ENCODE measurements at places on chromosomes 12 and 14.

DNA sequence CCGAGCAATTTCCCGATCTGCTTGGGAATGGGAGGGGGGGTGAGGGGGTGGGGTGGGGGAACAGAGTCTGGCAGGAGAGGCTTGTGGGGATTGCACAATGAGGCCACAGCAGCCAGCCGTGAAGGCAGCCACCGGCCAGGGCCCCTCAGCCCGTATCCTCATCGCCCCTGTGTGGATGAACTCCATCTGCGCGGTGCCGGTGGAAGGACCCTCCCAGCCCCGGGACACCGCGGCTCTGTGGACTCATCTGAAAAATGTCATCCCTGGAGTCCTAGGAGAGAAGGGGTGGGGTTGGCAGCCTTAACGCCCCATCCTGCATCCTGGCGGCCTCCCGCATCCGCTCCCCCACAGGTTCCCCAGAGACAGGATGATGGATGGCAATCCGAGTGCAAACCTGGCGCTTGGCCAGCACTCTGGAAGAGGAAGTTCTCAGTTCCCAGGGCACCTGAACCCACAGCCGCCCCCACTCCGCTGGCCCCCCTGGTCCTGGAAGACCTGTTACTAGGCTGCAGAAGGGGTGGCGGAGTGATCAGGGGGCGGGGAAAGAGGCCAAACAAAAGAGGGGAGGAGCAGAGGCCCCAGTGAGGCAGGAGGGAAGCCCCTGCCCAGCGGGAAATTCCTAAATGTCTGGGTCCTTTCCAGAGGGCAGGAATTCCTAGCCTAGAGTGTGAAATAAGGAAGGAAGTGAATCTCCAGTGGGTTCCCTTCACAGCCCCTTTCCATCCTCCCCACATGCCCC lies 1.2 kb upstream of the TNFAIP2 start:
- DNase-seq = peak; percentile 16

DNA sequence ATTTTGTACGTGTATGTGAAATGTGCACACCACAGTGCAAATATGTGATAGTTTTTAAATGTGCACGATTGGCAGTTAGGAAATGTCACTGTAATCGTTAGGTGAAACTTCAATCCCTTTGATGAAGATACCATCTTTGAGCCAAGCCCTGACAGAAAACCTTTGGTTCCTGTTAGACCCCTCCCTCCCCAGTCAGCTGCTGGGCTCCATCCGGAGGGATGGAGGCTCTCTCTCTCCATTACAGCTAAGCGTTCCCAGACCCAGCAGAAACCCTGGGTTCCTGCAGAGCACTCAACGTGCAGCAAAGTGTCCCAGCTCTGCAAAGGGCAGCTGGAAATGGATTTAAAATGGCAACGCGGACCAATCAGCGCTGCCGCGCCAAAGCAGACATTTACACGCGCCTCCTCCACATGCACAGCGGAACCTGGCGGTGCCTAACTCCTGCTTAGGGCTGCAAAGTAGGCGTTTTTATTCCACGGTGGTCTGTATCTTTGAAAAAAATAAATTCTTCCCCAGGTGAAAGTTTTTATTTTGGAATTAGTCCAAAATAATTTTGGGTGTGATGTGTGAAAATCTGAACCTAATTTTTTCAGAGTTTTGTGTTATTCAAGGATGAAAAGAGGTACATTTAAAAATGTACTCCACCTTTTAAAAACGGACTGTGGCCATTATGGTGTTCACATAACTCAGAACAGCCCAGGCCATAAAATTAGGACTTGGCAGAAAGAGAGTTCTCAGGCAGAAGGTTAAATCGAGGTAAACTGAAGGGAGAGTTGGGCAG lies 1.4 kb upstream of the HMGA2 start:
- no peak for DNase-seq

GRCh38 chr12:123268850-123269249 lies 2.8 kb downstream of the CDK2AP1 start:
- peak; percentile 78 for DNase-seq

DNA sequence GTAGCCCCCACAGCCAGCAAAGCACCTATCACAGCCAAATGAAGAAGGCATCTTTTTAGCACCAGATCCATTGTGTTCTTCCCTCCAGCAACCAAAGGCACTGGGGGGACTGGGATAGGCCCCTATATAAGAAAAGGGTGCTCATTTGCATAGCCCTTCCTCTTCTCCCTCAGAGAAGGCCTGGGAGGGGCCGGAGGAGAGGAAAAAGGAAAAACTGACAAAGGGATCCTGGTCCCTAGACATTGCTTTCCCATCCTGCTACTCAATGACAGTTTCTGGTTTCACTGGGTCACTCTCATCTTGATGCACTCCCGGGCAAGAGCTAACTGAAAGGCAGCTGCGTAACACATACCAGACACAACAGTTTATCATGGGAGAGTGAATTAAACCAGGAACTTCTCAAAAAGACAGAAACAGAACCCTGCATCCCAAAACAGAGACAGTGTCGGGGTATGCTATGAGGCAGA lies at the start of gene PMEL:
PMEL (minus strand) TSS at position 102 of the 467 bp plus-strand sequence; CDS start at position 71, 31 bp downstream.
- no peak for DNase-seq

DNA sequence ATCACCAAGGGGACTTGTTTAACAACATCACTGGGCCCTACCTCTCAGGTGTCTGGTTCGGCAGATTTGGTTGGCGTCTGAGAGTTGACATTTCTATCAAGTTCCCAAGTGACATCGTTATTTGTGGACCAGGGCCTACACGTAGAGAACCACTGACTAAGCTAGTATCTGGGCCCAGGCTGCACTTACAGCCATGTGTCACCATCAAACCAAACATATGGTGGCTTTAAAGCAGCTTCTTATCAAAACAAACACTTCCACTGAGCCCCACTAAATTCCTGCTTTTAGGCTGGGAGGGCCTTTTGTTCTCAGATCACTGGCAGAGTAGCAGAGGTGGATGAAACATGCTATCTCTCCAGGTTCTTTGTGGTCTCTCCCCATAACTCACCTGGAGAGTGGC lies 220.5 kb downstream of the PELI2 start:
- no peak for DNase-seq

DNA sequence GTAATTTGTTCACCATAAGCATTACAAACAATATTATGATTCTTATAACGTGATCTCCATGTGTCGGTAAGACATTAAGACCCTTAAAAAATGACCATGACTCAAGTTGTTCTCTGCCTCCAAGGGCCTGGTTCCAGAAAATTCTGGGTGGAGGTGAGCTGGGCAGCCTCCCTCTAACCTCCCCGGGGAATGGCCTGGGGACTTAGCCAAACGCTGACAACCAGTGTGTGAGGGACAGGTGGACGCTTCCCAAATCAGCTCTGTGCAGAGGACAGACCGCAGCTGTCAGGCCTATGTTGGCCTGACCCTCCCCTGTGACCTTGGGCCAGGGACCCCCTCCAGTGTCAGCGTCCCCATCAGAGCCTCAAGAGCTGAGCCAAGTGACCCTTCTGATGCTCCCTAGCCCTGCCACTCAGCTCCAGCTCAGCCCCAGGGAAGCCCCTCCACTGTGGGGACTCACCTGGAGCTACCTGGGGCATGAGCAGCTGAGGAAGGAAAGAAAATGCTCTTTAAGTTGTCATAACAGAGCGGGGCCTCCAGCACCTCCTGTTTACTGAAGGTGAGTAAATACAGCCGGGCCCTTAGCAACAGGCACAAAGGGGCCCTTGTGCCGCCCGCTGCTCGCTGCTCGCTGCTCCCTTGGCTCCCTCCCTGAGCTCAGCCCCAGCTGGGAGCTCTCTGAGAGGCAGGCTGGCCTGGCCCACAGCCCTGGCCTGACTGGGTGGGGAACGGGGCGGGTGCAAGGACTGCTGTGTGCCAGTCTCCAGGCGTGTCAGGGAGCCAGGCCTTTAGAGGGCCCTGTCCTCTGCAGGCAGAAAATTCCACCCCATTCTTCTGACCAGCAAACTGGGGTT lies 116.6 kb downstream of the CALM1 start:
- peak; percentile 100 for DNase-seq

- DNase-seq = peak; percentile 73
Measured at GRCh38 chr14:99511421-99512109, 30.4 kb downstream of the CCNK start.

GRCh38 chr12:26845057-26845666 lies 12.2 kb upstream of the ITPR2 start:
- peak; percentile 26 for DNase-seq

GRCh38 chr14:66709291-66709690 lies 201.3 kb downstream of the GPHN start:
- DNase-seq = peak; percentile 35

- no peak for DNase-seq
Measured at GRCh38 chr12:27177706-27178105, 66.4 kb upstream of the STK38L start.

- DNase-seq = no peak
Measured at GRCh38 chr12:45184147-45184963, 31.5 kb upstream of the ANO6 start.

GRCh38 chr12:56487448-56488040 lies 417 bp downstream of the GLS2 start:
- DNase-seq = no peak

DNA sequence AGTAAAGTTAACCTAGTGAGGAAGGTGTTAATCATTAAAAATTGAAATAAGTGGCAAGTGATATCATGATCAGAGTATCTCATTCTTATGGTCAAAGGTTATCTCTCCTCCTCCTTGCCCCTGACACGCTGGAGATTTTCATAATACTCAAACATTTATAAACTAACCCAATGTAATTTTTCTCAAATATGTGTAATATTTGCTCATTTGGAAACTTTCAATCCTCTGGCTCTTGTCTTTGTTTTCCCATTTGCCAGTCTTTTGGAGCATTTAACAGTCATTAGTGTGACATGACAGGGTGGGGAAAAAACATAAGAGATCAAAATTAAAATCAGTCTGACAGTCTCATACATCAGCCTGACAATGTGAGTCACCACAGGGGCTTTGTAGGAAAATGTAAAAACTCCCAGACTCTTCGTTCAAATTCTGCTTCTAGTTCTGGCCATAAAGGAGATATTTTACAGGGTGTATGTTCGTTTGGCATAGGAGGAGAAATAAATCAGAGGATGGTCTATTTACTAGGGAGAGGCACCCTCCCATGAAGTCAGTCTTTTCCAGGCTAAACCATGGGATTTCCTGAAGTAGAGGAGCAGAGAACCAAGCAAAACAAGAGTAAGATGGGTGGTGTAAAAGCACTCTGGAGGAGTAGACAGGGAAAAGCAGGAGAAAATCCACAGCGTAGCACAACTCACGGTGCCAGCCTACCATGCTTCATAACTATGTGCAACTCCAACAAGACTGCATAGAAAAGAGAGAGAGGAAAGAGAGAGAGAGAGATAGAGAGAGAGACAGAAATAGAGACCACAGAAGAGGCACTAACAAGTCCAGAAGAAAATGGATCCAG lies 369.2 kb upstream of the PDE3A start:
- no peak for DNase-seq

- DNase-seq = no peak
Measured at GRCh38 chr14:24858684-24859083, 191.3 kb downstream of the STXBP6 start.

DNA sequence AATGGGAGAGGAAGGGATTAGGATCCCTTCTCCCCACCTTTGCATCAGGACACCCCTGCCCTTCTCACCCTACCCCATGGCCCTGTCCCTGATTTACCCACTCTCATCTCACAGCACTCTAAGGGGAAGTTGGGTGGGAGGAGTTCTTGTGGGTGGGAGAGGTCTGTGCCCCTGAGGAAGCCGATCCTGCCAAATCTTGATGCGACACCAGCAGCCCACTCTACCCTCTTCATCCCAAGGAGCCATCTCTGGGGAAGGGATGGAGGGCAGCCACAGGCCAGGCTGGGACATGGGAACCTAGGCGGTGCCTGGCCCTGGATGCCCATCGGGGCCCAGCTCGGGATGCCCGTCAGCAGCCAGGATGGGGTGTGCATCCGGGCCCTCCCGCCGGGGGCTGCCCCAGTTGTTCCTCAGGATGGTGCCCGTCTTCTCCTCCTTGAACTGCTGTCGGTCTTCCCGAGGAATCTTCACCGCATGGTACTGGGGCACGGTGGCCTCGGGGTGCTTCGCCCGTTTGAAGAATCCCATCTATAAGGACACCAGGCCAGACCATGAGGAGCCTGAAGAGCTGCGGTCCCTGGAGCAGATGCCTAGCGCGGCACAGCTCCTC lies 22.8 kb downstream of the ITGA7 start:
- DNase-seq = no peak

GRCh38 chr12:53735556-53735955 lies 8.3 kb upstream of the CALCOCO1 start:
- DNase-seq = no peak

DNA sequence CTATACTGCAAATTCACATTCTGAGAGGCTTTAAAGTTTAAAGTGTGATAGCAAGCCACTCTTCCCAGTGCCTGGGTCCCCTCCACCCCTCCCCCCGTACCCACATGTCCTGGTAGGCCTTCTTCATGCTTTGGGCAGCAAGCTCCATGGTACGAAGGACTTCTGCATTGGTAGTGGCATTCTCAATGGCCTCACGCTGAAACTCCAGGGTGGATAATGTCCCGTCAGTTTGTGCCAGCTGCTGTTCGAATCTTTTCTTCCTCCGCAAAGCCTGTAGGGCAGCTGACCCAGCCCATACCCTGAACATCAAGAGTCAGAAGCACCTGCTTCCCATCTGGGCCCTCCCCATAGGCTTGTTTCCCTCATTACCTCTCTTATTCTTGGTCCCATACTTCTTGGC lies 2.0 kb downstream of the CHMP4A start:
- DNase-seq = no peak

Data from globus pallidus (tissue), 1 donor.